CD4-positive, alpha-beta T cell treated with Interleukin-10 for 1 hour (primary cell): ENCODE measurements at places on chromosomes 2 and 18.

DNA sequence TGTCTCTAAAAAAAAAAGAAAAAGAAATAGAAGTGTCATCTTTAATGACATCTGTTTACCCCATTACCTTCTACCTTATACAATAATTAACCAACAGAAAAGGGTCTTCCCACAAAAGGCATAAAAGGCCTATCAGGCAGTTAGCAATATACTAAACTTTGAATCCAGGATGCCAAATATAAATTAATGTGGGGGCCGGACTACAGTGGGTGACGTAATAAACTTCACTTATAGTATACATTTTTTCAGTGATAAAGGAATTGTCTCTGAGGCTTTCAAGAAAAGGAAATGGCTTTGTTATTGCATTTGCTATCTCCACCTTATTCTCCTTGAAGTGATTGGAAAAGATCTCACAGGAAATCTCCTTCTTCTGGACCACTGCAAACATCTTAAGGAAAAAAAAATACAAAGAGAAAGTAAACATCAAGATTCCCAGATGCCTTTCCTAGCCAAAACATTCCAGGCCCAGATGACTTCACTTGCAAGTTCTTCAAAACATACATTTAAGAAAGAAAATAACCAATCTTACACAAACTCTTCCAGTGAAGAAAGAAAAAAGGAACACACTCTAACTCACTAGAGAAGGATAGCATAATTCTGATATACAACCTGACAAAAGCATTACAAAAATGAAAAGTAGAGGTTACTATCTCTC, 126.2 kb upstream of the CAB39 start:
- no peak for DNase-seq

- DNase-seq = no peak
These were observed 912.2 kb upstream of the PIK3C3 start for GRCh38 chr18:41042866-41043265.

DNA sequence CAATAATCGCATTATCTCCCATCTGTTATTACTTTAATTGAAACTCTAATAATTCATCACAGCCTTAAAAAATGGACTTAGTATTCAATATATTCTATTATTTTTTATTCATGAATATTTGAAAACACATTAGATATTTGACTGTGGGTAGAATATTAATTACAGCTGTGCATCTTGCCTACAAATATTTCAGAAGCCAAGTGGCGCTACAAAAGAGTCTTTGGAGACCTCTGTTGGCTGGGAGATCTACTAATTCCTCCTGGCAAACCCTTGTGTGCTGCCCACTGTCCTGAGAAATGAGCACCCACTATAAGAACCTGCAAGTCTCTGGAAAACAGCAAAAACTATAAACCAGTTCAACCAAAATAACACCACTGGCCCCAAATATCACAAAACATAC, 54.5 kb downstream of the PRELID3A start:
- no peak for DNase-seq

DNA sequence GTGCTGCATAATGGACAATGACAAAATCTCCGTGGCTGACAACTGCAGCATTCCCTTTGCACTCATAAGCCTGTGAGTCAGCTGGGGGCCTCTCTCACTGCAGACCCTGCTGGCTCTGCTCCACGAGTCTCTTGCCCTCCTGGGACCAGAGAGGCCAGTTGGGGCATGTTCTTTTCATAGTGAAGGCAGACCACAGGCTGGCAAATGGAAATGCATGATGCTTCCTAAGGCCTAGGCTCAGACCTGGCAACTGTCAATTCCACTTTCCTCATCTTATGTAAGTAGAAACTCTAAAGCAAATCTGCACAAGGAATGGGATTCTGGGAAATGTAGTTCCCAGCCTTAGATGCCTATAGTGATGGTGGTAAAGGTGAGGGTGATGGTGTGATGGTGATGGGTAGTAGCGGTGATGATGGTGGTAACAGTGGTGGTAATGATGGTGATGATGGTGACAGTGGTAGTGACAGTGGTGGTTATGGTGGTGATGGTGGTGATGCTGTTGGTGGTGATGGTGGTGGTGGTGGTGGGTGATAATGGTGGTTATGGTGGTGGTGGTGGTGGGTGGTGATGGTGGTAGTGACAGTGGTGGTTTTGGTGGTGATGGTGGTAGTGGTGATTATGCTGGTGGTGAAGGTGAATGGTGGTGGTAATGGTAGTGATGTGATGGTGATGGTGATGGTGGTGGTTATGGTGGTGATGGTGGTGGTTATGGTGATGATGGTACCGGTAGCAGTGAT, 185.8 kb upstream of the ARL4C start:
- no peak for DNase-seq
